Kasumi-1 (cell line): ENCODE measurements at places on chromosomes 6 and 20.

- no peak for DNase-seq
Observed at GRCh38 chr6:157133856-157134255, 189.5 kb downstream of the TMEM242 start.

DNA sequence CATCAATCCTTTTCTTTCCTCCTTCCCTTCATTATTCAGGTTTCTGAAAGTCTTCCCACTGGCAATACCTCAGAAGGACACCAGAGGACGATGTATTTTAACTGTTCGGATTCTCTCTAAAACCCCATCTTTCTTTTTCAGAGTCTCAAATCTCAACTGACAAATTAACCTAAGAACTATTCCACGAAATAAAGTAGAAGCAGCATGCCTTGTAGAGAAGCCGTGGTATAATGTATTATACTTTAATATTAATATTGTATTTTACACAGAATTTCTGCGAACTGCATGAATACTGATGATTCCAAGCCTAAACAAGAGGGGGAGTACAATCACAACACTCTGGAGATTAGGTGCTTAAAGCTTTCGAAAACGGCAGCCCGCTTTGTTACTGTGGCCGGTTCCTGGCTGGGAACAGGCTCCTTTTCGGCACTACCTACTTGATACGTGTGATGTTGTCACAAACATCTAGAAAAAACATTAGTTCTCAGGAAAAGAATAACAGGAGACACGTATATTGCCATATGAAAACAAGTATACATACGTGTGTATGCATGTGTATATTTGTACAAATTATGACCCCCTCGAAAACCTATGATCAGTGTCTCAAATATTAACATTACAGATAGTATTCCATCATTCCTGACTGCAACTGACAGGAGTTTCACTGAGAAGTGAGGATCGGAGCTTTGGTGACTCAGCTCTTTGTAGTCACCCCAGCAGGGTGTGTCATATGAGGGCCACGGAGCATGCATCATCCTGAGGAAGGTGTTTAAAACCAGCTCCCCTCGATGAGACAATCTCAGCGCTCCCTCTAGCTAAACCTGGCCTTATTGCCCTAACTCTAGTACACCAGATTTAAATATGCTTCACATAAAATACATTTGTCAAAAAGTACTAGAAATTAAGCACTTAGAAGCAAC is 319.7 kb upstream of the TCF21 start:
- DNase-seq = peak; percentile 74

DNA sequence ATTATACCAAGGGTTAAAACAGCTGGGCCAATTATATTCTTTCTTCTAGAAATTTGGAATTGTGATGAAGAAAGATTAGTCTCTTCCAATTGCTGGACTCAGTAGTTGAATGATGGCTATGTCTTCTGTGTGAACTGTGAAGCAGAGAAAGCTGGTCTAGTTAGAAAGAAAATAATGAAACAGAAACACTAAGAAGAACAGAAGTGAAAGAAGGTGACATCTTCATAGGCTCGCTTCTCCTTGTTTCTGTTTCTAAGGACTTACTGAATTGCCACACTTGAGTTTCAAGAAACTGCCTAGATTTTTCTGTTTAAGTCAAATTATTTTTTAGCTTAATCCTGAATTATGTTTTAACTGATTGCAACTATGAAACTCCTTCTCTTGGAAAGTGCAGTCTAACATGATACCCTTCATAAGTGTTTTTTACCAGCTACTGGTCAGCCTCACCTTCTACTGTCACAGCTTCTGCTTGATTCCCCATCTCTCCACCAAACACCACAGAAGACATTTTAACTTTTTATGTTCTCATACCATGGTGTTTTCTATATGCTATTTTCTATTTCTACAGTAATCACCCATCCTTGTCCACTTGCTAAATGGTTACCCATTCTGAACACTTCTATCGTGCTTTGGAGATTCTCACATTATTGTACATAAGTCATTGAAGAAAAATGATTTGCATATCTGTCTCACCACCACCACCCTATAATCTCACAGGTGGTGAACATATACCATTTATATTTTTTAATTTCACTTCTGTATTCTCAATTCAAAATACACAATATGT is 268.8 kb downstream of the GRIK2 start:
- no peak for DNase-seq

GRCh38 chr6:15577550-15578171 is 85.2 kb downstream of the DTNBP1 start:
- DNase-seq = no peak

- peak; percentile 25 for DNase-seq
Observed at GRCh38 chr6:145904868-145905267, 59.3 kb downstream of the SHPRH start.

DNA sequence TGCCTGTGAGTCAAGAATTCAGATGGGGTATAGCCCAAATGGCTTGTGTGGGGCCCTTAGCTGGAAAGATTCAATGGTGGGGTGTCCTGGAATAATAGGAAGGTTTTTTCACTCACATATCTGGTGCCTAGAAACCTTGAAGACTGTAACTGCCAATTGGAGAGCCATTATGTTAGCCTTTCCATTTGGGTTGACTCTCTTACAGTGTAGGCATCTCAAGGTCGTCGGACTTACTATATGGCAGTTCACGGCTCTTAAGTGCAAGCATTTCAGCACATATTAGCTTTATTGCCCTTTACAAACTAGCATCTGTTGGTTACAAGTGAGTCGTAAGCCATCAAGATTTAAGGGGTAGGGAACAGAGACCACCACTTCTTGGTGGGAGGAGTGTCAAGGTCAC is 74.1 kb downstream of the CD2AP start:
- no peak for DNase-seq

- DNase-seq = no peak
Observed at GRCh38 chr6:133978896-133979240, 25.8 kb downstream of the TBPL1 start.

- no peak for DNase-seq
Observed at GRCh38 chr6:3214898-3215297, 12.6 kb downstream of the TUBB2B start.

DNA sequence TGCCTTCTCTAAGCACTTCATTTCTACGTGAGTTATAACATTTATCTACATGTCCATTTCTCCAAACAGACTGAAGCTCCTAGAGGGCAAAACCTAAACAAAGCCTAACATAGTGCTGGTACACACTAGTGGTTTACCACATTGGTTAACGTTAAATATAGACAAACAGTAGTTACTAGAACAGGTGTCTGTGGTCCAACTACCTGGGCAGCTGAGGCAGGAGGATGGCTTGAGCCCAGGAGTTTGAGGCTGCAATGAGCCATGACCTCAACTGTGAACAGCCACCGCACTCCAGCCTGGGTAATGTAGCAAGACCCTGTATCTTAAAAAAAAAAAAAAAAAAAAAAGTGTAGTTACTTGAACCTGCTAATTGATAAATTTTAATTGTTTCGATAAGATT is 26.5 kb downstream of the PTPRK start:
- no peak for DNase-seq

GRCh38 chr6:40362859-40363258 is 224.3 kb downstream of the LRFN2 start:
- no peak for DNase-seq

DNA sequence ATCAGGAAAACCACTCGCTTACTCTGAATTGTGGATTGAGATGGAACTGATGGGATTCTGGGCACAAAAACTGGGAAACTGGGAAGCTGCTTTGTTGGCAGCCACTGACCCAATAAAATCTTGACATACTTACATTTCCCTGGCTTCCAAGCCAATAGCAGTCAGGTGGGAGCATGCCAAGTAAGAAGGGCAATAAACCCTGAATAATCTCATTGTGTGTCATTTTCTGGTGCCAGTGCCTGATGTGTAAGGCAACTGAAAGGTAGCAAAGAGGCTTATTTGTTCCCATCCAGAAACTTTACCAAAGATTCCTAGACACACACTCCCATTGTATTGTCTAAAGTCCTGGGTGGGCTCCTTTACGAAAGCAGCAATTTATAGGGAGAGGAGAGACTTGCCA is 93.2 kb downstream of the TBX18 start:
- DNase-seq = no peak

- no peak for DNase-seq
Observed at GRCh38 chr6:147654103-147654845, 145.8 kb downstream of the SAMD5 start.

- peak; percentile 81 for DNase-seq
Observed at GRCh38 chr6:6395581-6396197, 75.2 kb upstream of the F13A1 start.

GRCh38 chr6:93823489-93823888 is 404.1 kb upstream of the EPHA7 start:
- no peak for DNase-seq

GRCh38 chr6:159170999-159171712 is 2.0 kb downstream of the FNDC1 start:
- DNase-seq = no peak

DNA sequence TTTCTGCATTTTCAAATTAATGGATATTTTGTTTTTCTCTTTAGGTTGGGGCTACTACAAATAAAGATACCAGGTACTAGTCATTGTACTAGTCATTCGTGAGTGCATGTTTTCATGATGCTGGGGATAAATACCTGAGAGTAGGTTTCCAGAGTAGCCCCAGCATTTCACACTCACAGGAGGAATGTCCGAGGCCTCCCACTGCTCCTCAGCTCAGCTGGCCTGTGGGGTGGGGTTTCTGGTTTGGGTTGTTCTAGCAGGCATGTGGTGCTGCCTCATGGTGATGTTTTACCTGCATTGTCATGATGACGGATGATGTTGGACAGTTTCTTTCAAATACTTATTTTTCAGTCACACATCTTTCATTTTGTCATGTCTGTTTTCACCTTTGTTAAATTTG is 144.5 kb downstream of the SMOC2 start:
- DNase-seq = no peak

DNA sequence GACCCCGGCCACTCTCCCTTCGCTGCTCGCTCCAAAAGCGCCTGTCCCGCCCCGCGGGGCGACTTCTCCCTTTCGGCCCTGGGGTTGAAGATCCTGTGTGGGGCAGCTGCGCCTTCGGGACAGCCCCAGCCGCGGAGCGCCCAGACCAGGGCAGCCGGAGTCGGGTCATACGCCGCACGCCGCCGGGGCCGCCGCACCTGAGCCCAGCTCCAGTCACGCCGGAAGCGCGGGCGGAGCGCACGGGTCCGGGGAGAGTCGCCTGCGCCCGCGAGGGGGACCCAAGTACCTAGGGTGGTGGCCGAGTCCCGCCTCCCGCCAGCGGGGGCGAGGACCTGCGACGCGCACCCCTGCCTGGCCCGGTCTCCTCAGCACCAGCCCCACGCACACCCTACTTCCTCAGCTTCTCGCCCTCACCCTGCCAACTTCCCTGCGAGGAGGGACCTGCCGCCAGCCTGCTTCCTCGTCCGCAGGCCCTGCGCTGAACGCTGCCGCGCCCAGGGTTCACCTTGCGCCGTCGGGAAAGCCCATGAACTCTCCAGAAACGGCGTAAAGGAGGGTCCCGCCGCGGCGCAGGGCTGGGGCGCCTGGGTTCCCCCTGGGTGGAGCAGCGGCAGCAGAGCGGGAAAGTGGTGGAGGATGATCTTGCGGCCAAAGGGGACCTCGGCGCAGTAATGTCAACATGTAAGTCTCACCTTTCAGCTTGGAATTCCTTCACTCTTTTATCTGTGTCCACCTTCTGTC is at the start of gene ADGRG6:
Gene ADGRG6 (plus strand): TSS at position 357 of the 741 bp plus-strand sequence. CDS start 323 bp downstream, at position 680.
- peak; percentile 31 for DNase-seq
